ENCODE measurements at places on chromosomes 5 and 9.

- DNase-seq, result no peak
Observed at GRCh38 chr5:154949781-154950180, 8.9 kb downstream of the MRPL22 start.

- no peak for DNase-seq
Observed at GRCh38 chr5:160361624-160362228, 8.7 kb downstream of the C1QTNF2 start.

- peak; percentile 61 for DNase-seq
Observed at GRCh38 chr9:84668196-84669012, 1.1 kb upstream of the NTRK2 start.

- DNase-seq, result no peak
Observed at GRCh38 chr5:150441813-150442698, 7.5 kb downstream of the RPS14 start.

DNA sequence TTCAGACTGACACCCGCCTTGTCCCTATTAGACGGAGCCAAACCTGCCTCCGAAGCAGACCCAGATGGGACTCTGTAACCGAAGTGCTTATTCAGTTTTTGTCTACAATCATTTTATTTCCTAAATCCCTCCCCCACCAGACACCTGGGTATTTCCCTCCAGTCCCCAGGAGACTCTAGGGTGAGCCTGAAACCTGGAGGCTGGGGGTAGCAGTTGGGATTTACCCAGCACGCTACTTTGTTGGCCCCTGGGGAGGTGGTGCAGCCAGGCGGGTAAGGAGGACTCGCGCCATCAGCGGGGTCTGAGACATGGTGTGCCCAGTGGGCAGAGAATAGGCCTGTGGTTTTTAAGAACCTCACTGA lies 1.3 kb upstream of the LHX2 start:
- peak; percentile 55 for DNase-seq

DNA sequence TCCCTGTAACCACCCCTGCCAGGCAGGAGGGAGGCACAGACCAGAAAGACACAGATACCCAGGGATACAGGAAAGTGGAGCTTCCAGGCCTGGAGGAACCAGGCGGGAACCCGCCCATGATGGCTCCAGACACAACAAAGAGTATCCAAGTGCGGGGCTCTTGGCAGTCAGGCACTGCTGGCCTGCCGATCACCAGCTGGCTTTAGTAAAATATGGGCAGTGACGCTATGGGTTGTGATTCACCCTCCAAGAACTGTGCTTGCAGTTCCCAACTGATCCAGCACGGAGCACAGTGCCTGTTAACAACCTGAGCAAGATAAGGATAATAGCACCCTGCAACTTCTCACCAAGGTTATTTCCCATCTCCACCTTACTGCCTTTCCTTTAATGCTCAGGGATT lies 463.3 kb downstream of the IRX1 start:
- DNase-seq, result no peak

- no peak for DNase-seq
Observed at GRCh38 chr5:124906339-124907097, 160.1 kb upstream of the ZNF608 start.

- no peak for DNase-seq
Observed at GRCh38 chr9:125497906-125498305, 209.1 kb downstream of the MAPKAP1 start.

GRCh38 chr9:15306068-15306756 lies 804 bp downstream of the TTC39B start:
- no peak for DNase-seq

- DNase-seq, result no peak
Observed at GRCh38 chr5:71973563-71973962, 133.7 kb upstream of the MAP1B start.

- DNase-seq, result no peak
Observed at GRCh38 chr9:9002826-9003583, 1203.4 kb upstream of the DMAC1 start.

- DNase-seq, result no peak
Observed at GRCh38 chr9:106020186-106020585, 325.8 kb downstream of the TMEM38B start.
